SJSA1 (cell line): ENCODE measurements at places on chromosomes 3 and 15. TPM values are rescaled to one million over a fixed set of nuclear protein-coding genes. Genes with fewer than 3 reads are reported as not detected.

Gene IQCF5
- not detected in 2 replicates for total RNA-seq

Gene MESP2
- total RNA-seq = not detected in 2 replicates

Gene SKOR1
- total RNA-seq = not detected in 2 replicates

Gene SCN10A
- total RNA-seq = not detected in 2 replicates

Gene TERB2
- total RNA-seq = not detected in 2 replicates

DNA sequence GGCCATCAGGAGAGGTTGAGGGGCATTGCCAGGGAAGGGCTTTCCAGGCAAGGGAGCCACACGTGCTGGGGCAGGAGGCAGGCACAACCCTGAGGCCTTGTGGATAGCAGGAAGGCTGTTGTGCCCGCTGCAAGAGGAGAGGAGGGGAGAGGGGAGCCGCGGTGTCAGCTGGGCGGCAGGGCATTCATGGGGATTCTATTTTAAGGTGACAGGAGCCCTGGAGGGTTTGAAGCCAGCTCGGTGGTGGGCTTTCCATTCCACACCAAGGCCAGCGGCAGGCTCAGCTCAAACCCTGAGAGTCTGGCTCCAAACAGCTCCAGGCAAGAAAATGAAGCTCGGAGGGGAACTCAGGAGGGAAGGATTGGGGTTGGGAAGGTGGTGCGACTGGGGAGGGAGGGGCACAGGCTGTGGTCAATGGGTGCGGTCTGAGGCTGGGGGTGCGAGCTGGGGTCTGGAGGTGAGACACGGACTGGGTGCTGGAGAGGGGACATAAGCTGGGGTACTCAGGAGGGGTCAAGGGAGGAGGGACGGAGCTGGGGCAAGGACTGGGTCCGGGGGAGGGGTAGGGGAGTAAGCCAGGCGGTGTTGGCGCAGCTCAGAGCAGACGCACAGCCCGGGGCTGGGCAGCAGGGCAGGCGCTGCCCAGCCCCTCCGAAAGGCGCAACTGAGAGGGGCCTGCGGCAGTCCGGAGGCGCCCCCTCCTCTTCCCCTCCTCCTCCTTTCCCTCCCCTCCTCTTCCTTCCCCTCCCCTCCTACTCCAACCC lies 43.4 kb downstream of the TPRA1 start:
- no peak for DNase-seq
- no peak overlapping the region for H3K27ac ChIP-seq
- H3K36me3 ChIP-seq = no peaks in the 10 kb centered on the region
- H3K4me1 ChIP-seq = peaks cover 6% of the 10 kb centered on the region
- H3K4me3 ChIP-seq = no peak overlapping the region

Gene PLS1
- 5.2 and 5.4 TPM in 2 replicates for total RNA-seq

- H3K4me3 ChIP-seq = no peak overlapping the region
- H3K27me3 ChIP-seq = no peaks in the 10 kb centered on the region
- peaks cover 14% of the 10 kb centered on the region for H3K4me1 ChIP-seq
- H3K27ac ChIP-seq = no peak overlapping the region
These were observed 270.2 kb downstream of the THSD4 start for GRCh38 chr15:71385457-71385856.
